ENCODE measurements at places on chromosomes 12 and 14.

DNA sequence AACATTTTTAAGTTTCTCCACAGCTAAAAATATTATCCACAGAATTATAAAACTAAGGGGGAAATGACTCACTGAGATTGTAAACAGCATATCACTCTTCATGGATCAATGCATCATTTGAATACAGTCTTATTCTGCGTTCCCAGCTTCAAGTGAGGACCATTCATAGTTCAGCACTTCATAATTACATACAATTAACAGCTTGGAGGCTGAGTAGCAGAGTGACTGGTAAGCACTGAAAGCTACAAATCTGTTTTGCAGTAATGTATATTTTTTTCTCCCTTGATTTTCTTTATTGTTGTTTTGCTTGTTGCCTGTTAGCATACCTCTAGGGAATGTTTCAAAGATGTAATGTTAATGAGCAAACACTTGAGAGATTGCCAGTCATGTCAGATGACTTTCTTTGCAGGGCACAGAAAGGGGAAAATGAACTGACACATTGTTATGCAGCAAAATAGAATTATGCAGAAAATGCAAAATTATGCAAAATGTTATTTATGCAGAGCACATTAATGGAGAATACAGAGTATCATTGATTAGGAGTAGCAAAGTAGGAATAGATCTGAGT, 138.6 kb downstream of the RPS29 start:
- DNase-seq = no peak

- DNase-seq = no peak
These were observed 4.8 kb downstream of the PPP1R36 start for GRCh38 chr14:64554556-64554955.

DNA sequence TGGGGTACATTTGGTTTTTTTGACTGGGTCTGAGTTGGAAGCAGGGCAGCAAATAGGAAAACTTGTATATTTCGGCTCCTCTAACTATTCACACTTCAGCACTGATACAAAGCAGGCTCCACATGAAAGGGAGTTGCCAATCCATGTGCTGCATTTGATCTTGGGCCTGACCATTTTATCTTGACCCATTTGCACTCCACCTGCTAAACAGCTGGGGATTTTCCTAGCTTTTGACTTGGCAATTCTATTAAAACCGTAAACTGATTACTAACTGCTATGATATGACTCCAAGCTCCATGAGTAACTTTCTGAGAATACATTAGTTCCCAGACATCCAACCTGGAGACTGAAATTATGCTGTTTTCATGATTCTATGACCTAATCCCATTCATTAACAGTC, 797.1 kb downstream of the BCL11B start:
- no peak for DNase-seq

DNA sequence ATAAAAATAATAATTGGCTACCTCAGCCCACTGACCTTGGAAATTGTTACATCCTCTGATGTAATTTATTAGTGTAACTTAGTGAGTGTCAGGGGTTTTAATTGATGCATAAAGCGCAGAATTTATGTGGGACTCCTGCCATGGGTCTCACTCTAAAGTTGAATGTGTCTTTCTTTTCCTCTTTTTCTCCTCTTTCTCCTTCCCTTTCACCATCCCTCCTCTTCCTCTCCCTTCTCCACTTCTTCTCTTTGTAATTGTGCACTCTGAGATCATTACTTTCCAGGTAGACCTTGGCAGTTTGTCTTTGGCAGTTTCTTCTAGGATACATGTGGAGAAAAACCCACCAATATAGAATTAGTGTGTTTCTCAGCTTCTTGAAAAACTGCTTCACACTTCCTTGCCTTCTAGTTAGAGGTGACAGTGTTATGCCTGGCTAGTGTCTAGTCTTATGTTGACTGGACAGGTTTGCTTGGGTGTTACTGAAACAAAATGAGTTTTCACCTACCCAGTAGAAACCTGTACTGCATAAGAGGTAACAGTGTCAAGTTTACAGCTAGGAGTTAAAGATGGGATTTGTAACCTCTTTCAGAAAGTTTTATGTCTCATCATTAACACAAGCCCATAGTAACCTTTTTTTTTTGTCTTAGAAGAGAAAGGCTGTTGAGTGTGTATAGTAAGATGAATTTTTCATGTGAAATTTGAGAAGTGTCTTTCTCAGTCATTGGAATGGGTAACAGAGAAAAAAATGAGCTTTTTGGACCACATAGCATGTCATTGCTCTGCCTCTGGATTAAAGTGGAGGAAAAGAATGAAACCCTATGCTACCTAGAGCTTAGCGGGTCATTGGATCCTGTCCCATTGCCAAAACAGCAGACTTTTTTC, 18.6 kb downstream of the PELI2 start:
- no peak for DNase-seq

DNA sequence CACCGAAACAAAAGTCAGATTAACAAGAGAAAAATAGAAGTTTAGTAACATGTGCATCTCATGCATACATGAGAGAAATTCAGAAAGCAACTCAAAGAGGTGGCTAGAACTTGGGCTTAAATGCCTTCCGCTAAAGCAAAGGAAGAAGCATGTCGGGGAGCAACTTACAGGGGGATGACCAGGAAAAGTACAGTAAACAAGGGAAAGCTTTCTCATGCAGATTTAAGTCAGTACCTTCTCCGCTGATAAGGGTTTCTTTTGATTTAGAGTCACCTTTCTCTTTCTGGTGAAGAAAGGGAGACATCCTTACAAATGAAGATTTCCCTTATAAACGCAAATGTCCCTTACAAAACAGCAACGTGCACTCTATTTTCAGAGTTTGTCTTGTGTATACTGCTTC, 6.0 kb upstream of the RNASE6 start:
- DNase-seq = no peak

DNA sequence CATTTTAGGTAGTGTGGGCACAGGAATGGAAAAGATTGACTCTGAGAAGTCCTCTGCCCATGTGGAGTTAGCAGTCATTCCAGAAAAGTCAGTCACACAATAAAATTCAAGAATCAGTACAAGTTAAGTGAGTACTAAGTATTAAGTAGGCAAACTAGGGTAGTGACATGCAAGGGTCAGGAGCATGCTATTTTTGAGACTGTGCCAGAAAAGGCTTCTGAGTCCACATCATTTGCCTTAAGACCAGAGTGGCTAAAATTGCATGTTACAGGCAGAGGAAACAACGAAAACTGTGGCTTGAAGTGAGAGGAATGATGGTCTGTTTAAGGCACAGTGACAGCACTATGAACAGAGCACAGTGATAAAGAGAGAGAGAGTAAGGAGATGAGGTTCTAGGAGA, 108.9 kb downstream of the SLC6A15 start:
- DNase-seq = no peak

Measured in kidney (tissue), 22 donors.